Colonic mucosa (tissue), 4 donors: ENCODE measurements at places on chromosomes 7 and 10.

- no peak overlapping the region for H3K27ac ChIP-seq
- no peaks in the 10 kb centered on the region for H3K4me1 ChIP-seq
- no peak for DNase-seq
- H3K36me3 ChIP-seq = no peaks in the 10 kb centered on the region
- H3K4me3 ChIP-seq = no peak overlapping the region
These were observed 3.8 kb downstream of the TMEM184A start for GRCh38 chr7:1552200-1552599.

GRCh38 chr10:95579835-95580535 is 18.8 kb upstream of the SORBS1 start:
- H3K27ac ChIP-seq = no peak overlapping the region
- DNase-seq = no peak
- H3K27me3 ChIP-seq = no peaks in the 10 kb centered on the region
- no peaks in the 10 kb centered on the region for H3K4me1 ChIP-seq
- no peaks in the 10 kb centered on the region for H3K36me3 ChIP-seq
- no peak overlapping the region for H3K4me3 ChIP-seq

DNA sequence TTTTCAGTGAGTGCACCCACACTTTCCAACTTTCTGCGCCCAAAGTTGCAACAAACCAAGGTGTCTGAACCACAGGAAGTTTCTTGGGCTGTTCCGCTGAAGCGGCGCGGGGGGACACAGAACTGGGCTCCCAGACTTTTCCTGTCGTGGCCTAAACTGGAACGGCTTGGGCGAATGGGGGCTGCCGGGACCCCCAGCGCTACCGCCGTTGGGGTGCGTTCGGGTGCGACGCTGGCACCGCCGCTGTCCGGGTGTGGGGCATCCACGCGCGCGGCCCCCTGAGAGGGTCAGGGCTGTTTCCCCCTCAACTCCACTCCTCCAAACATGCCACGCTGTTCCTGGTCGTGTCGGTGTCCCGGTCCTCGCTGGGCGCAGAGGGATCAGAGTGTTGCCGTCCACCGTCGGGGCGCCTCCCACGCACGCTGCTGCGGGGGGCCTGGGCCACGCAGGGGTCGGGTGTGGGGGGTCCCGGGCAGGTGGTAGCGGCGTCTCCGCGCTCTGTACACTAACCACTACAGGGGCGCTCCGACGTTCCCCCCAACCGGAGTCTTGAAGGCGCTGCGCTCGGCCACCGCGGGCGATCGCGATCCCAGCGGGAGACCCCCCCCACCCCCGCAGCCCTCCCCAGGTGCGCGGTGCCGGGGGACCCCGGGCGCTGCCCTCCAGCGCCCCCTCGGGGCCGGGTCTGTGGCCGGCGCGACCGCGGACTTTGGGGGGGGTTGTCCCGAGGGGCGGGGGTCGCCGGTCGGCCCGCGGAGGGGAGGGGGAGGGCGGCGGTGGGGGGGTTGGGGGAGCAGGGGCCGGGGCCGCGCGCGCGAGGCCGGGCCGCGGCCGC is 2.2 kb upstream of the CUX1 start:
- peak overlapping the region; percentile 77 for H3K27ac ChIP-seq
- H3K4me1 ChIP-seq = no peaks in the 10 kb centered on the region
- H3K36me3 ChIP-seq = no peaks in the 10 kb centered on the region
- H3K4me3 ChIP-seq = peak overlapping the region; percentile 91

- no peaks in the 10 kb centered on the region for H3K27me3 ChIP-seq
- H3K27ac ChIP-seq = no peak overlapping the region
- no peaks in the 10 kb centered on the region for H3K36me3 ChIP-seq
These were observed 133.7 kb upstream of the RSU1 start for GRCh38 chr10:16950656-16951601.

DNA sequence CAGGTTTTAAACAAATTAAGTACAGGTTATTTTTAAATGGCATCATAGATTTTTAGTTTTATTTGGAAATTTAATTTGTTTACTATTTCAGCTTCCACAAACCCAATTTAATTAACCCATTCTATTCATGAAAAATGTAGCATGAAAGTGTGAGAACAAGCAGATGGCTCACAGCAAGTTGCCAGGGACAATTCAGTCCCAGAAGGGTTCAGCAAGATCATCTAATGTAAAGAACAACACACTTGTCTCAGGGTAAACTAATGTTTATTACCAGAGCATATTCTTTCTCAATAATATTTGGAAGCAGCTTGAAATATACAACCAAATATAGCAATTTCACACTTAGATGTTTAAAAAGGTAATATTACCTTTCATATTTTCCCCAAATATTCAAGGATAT is 166.9 kb upstream of the SLC13A1 start:
- H3K4me3 ChIP-seq = no peak overlapping the region
- no peaks in the 10 kb centered on the region for H3K36me3 ChIP-seq
- H3K27ac ChIP-seq = no peak overlapping the region
- H3K27me3 ChIP-seq = no peaks in the 10 kb centered on the region
- no peak for DNase-seq

DNA sequence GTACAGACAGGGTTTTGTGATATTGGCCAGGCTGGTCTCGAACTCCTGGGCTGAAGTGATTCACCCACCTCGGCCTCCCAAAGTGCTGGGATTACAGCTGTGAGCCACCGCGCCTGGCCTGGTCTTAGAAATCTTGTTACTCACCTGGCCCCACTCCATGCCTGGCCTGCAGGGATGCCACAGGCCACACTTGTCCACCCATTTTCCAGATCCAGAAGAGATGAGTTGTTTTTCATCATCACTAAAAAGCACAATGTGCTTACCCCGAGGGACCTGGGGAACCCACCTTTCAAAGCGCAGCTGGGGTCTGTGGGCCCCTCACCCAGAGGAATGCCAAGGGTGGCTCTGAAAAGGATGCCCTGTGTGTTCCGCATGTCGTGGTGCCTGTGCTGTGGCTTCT is 134.2 kb downstream of the TACC2 start:
- no peak overlapping the region for H3K4me3 ChIP-seq
- no peak overlapping the region for H3K27ac ChIP-seq
- no peak for DNase-seq
- H3K27me3 ChIP-seq = no peaks in the 10 kb centered on the region
- H3K4me1 ChIP-seq = peaks cover 5% of the 10 kb centered on the region
- H3K36me3 ChIP-seq = no peaks in the 10 kb centered on the region

DNA sequence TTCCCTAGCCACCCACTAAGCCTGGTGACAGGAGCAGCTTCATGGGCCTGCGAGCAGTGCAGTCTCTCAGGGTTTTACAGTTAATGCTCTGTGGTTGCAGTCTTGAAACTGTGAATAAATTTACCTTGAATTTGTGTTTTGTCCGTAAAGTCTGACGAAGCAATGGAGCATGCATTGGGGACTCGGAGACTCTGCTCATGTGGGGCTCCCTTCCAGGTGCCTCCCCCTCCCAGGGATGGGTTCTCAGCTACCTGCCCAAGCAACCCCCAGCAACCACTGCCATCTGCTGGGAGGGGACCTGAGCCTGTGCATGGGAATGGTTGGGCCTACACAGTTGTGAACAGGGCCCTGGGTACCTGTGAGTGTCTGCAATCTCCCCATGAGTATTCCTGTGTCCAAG is 36.3 kb upstream of the IKZF1 start:
- H3K4me1 ChIP-seq = no peaks in the 10 kb centered on the region
- no peak for DNase-seq
- no peaks in the 10 kb centered on the region for H3K27me3 ChIP-seq
- no peak overlapping the region for H3K4me3 ChIP-seq
- H3K27ac ChIP-seq = no peak overlapping the region
